Testis (tissue), 5 donors: ENCODE measurements at places on chromosomes 16 and 17. TPM values are rescaled to one million over a fixed set of nuclear protein-coding genes. Genes with fewer than 3 reads are reported as not detected.

HEATR9 gene
- total RNA-seq = 7.8 TPM

DNA sequence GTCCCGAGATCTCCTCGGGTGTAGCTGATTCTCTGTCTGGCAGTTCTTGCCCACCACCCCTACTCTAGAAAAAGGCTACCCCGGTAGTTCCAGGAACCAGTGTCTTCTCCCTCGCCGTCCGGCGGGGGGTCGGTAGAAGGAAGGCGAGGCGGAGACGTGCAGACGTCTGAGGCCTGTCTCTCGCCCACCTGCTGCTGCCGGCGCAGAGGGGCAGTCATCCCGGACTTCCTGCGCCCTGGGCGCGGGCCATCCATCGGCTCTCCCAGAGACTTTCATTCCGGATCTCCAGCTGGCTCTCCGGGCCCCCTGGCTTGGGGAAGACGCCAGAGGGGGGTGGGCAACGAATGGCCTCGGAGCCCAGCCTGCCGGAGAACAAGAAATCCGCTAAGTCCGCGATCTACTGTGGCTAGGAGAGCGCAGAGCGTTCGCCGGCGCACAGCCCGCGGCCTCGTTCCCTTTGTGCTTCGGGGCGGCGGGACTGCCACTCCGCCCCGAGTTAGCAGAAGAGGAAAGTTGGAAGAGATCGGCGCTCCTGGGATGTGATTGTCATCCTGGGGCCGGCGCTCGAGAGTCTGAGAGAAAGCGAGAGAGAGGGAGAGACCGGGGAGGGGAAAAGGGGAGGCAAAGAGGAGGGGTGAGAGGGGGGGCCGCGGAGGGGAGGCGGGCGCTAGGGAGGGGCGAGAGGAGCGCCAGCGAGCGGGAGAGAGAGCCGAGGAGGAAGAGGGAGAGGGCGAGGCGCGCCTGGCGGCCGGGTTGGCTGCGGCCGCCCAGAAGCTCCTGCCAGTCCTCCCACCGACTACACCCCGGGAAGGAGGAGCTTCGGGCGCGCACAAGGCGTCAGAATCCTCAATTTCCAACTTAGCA lies at the start of gene IRX5:
IRX5 (plus strand) TSS at position 861 of the 864 bp plus-strand sequence. CDS start 334 bp downstream, outside the sequence.
- peaks cover under 1% of the 10 kb centered on the region for H3K27me3 ChIP-seq
- DNase-seq = peak; percentile 80
- no peaks in the 10 kb centered on the region for H3K36me3 ChIP-seq
- H3K4me1 ChIP-seq = peaks cover 8% of the 10 kb centered on the region
- peak within 1 kb of the TSS; percentile 66 for H3K27ac ChIP-seq

GRCh38 chr17:48841395-48841831 lies 10.6 kb downstream of the CALCOCO2 start:
- peak overlapping the region; percentile 88 for H3K27ac ChIP-seq
- DNase-seq = peak; percentile 44
- no peaks in the 10 kb centered on the region for H3K36me3 ChIP-seq
- peaks cover 19% of the 10 kb centered on the region for H3K4me1 ChIP-seq
- no peaks in the 10 kb centered on the region for H3K27me3 ChIP-seq

DNA sequence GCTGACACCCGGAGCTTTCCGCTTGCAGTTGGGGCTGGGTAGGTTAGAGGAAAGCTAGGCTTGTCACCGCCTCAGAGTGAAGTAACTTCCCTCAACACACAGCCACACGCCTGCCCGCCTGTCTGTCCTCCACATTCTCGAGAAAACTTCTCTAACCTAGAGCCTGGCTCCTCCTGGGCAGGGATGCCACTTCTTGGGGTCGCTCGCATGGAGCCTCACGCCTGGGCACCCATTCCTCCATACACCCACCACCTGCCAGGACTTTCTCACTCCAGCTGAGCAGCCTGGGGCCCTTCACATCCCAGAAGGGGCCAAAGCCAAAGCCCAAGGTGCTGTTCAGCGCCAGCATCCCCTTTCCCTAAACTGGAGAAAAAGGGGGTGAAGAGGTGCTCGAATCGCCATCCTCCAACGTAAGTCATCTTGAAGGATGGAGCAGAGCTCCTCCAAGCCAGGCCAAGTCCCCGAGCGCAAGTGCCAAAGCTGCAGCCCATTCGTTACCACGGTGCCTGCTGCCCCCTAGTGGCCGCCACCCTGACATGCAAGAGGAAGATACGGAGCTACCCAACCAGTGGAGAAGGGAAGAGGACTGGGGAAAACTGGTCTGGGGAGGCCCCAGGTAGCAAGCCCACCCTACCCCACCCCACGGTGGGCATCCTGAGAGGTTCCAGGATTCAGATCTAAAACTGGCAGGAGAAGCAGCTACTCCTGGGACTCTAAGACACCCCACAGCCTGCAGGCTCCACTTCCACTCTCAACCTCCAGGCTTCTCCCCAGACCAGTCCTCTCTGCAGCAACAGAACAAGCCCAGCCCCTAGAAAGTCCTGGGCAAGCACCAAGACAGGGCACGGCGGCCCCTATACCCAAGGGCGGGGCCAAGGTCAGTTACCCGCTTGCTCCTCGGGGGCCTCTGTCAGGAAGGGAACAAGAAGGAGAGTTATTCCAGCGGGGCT lies 63.1 kb downstream of the MYO18A start:
- no peak overlapping the region for H3K27ac ChIP-seq
- no peak overlapping the region for H3K4me3 ChIP-seq
- peak; percentile 87 for DNase-seq
- no peaks in the 10 kb centered on the region for H3K36me3 ChIP-seq
- no peaks in the 10 kb centered on the region for H3K27me3 ChIP-seq

AGRP gene
- total RNA-seq = 1.2 TPM
